ENCODE measurements at places on chromosomes 2 and 18. TPM values are rescaled to one million over a fixed set of nuclear protein-coding genes. Genes with fewer than 3 reads are reported as not detected.

Gene ALLC
- not detected for total RNA-seq

Gene C2orf81
- total RNA-seq: 6.2 TPM

Gene ANKRD30B
- not detected for total RNA-seq

Gene IL36G
- not detected for total RNA-seq

Gene KCNS3
- not detected for total RNA-seq

Gene MRPL30
- total RNA-seq: 38.0 TPM

Gene CPLX4
- not detected for total RNA-seq

Gene FAM237A
- not detected for total RNA-seq

Gene RPRM
- total RNA-seq: not detected

Gene ANKRD53
- 0.21 TPM for total RNA-seq

Measured in activated naive CD8-positive, alpha-beta T cell treated with anti-CD3 and anti-CD28 coated beads for 36 hours (primary cell).